NCI-H2081 (cell line): ENCODE measurements at places on chromosomes 6 and 20.

DNA sequence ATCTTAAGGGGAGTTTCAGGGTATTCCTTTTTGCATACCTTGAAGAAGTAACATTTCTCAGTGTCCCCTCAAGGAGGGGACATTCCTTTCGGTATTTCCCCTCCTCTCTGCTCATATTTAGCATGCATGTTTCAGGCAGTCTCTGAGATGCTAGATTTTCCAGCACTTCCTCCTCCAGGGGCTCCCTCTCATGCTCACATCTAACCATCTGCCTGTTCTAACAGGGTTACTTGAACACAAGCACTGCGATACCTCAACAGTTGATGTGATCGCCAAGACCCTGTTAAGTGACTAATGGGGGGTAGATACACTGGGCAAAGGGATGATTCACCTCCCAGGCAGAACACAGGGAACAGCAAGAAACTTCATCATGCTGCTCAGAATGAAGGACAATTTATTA lies 12.9 kb upstream of the MCM3 start:
- no peak for DNase-seq

- no peak for DNase-seq
Observed at GRCh38 chr6:3455569-3456394, 1.1 kb downstream of the SLC22A23 start.

GRCh38 chr6:25202504-25202903 lies 76.7 kb upstream of the CARMIL1 start:
- no peak for DNase-seq

GRCh38 chr20:10805764-10806163 lies 132.0 kb upstream of the JAG1 start:
- DNase-seq = no peak

GRCh38 chr20:47854687-47855212 lies 69.5 kb upstream of the SULF2 start:
- DNase-seq = peak; percentile 20

DNA sequence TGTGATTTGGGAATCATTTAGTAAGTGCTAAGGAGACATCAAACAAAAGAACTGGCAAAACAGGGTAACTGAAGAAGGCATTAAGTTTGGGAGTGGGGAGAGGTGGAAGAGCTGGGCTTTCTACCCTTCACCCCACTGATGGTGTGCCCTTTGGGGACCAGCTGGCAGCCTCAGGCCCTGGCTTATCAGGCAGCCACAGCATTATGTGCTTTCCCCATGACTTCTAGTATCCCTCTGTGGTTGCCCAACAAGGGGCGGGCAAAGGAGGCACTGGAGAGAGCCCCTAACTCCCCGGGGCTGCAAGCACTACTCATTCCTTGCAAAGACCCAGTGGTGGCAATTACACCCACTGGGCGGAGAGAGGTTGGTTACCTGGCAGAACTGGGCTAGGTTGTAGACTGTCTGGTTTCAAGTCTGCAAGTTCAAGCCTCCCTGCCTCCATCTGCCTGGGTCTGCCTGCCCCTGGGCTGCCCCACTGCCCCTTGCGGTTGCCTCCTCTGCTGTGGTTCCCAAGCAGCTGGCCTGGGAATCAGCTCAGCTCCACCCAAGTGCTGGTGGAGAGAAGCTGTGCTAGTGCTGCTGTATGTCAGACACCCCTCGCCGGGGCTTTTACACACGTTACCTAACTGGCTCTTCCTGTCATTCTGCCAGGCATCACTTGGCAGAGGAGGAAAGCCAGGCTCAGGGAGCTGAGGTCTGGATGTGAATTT lies 29.9 kb downstream of the KCNK5 start:
- no peak for DNase-seq

- no peak for DNase-seq
Observed at GRCh38 chr20:23143098-23143497, 57.0 kb upstream of the CD93 start.

GRCh38 chr6:47159763-47160162 lies 117.6 kb upstream of the ADGRF1 start:
- DNase-seq = no peak

DNA sequence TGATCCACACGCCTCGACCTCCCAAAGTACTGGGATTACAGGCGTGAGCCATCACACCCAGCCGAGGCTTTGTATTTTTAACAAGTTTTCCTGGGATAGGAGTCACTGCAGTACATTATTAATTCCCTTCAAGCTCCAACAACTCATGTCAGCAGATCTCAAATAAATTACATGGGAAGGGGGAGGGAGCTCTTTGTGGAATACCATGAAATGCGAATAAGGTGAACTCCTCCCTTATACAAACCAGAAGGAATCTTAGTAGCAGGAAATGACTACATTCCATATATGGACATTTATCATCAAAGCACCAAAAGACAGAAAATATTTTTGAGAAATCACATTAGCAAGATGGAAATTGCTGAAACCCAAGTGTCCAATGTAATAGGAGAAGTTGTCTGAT lies 2.9 kb downstream of the GSS start:
- no peak for DNase-seq

DNA sequence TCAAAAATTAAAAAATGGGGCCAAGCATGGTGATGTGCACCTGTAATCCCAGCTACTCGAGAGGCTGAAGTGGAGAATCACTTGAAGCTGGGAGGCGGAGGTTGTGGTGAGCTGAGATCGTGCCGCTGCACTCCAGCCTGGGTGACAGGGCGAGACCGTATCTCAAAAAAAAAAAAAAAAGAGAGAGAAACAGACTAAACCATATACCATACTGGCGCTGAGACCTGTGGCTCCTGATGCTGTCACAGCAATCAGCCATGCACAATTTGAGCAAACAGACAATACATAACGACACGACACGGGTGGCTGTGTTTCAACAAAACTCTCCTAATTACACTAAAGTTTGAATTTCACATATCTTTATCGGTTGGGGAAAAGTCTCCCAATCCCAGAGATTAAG lies 14.9 kb upstream of the CBFA2T2 start:
- peak; percentile 67 for DNase-seq

GRCh38 chr20:45976086-45976485 lies 4.1 kb upstream of the ZNF335 start:
- no peak for DNase-seq

DNA sequence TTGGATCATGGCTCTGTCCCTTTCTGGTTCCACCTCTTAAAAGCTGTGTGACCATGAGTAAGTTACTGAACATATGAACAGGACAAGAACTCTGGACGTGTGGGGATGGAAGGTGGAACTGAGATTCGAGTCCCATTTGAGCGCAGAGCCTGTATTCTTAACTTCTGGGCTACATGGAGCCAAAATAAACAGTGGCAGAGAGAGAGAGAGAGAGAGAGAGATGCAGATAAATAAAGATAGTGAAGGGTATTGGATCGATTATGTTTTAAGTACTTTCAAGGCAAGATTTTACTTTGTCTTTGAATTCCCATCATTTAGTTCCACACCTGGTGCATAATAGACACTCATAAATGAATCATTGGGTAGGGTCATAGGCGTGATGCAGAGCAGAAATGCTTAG lies 39.7 kb downstream of the SLC35D3 start:
- DNase-seq = peak; percentile 62

GRCh38 chr6:14596410-14596809 lies 478.8 kb downstream of the CD83 start:
- no peak for DNase-seq

GRCh38 chr6:150301846-150302519 lies 66.8 kb upstream of the IYD start:
- DNase-seq = no peak

GRCh38 chr6:129732542-129732941 lies 22.6 kb upstream of the ARHGAP18 start:
- no peak for DNase-seq

DNA sequence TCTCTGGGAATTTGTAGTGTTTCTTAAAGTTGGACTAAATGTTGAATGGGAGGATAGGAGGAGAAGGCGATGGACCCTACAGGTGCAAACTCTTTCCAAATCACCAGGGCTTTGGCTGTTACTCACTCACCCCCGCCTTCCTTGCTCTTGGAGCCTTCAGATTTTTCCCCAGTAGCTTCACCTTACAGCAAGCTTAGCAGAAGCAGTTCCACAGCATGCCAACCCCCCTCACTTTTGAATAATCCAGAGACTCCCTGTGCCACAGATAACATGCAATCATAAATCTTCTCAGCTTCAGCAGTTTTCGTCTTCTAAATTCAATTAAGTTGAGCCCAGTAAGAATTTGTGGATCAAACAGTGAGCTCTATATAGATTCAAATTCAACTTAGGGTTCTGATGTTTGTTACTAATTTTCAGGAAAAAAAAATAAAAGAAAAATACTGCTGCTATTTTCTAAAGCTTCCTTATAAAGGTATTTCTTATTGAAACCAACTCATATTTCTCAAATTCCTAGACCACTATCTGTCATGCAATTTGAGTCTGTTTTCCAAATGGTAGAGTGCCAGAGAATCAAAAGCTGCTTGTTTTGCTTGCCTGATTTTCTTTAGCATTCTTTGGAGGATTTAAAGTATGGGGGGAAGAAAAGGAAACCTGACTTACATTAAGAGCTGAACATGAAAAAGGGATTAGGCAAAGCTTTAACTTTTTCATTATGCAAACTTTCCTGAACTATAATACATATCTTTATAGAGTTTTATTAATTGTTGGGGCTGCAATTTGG lies 166.4 kb downstream of the EYA4 start:
- no peak for DNase-seq

- DNase-seq = no peak
Observed at GRCh38 chr6:124968401-124968800, 6.2 kb downstream of the RNF217 start.

GRCh38 chr20:47111576-47111975 lies 216.9 kb downstream of the EYA2 start:
- DNase-seq = no peak

DNA sequence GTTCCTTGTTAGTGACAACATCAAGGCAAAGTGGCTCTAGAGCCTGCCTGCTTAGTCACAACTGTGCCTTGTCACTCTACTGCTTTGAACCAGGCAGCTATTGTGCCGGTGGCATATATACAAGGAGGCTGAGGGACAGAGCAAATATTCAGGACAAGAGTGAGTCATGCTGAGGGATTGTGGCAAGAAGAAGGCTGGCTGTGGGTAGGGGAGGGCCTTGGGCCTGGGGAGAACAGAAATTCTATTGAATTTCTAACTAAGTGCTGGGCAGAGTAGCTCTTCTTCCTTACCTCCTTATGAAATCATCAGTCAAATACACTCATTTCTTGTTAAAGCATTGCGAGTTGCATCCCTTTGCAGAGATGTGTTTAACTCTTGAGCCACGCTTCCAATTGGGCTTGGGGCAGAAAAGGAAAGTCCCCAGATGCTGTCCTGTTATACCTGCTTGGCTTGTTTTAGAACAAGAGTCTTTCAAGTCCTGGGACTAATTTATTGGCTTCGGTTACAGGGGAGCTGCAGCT lies 59.7 kb downstream of the PFDN4 start:
- DNase-seq = no peak

- DNase-seq = no peak
Observed at GRCh38 chr6:157169656-157170055, 153.7 kb downstream of the TMEM242 start.

DNA sequence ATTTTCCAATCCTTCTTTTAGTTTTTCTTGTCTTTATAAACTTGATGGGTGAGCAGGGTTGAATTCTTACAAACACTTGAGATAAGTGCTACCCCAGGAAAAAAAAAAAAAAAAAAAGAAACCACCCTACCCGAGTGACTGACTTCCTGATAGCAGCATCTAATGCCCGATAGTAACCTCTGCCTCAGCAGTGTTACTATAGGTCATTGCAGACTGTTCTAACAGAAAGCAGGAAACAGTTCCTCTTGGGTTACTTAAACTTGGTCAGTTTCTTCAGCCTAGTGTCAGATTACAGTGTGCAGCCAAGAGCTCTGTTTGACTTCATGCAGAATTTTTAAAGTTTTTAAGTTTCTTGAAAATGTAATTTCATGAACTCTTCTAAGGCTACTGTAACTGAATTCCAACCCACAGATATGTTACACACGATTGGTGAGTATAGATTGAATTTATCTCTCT lies 2.1 kb downstream of the MYLIP start:
- no peak for DNase-seq

GRCh38 chr6:136956590-136957544 lies 34.8 kb downstream of the SLC35D3 start:
- DNase-seq = peak; percentile 66
